SIG-M5 (cell line): ENCODE measurements at places on chromosomes 13 and 19.
A peak's percentile ranks its signal among the peaks of the same experiment; 100 is the strongest.

GRCh38 chr13:98142380-98143156 lies at the start of gene FARP1:
Gene FARP1, plus strand, starts transcription at chr13:98143094. Its CDS starts 70,149 bp downstream, at chr13:98213243.
- DNase-seq = no peak

DNA sequence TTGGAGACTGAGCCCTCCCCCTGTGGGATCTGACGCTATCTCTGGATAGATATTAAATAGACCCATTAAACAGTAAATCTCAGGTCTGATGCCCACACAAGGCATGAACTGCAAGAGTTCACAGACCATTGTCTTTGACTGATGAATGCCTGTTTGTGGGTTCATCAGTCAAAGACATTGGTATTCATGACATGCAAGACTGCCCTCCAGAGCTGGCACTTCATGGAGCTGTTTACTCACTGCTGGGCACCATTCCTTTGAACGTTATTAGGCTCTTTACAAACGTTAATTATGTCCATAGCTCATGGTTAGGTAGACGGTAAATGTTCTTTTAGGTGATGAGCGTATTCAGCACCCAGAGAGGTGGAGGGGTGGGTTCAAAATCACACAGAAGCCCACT lies 111.8 kb upstream of the PABPC3 start:
- no peak for DNase-seq

DNA sequence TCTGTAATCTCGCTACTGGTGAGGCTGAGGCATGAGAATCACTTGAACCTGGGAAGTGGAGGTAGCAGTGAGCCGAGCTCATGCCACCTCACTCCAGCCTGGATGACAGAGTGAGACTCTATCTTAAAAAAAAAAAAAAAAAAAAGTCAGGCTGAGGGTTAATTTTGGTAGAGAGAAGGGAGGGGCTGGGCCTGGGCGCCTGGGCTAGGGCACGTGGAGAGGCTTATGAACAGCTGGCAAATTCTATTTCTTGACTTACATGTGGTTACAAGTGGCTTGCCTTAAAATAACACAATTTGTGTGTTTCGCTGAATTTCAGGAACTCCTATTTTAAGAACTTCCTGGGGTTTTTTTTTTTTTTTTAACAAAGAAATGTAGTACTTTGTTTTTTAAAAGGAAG lies 47.6 kb upstream of the MAP3K10 start:
- DNase-seq = peak; percentile 80

GRCh38 chr19:33368074-33368864 lies 5.2 kb upstream of the CEBPG start:
- DNase-seq = no peak

DNA sequence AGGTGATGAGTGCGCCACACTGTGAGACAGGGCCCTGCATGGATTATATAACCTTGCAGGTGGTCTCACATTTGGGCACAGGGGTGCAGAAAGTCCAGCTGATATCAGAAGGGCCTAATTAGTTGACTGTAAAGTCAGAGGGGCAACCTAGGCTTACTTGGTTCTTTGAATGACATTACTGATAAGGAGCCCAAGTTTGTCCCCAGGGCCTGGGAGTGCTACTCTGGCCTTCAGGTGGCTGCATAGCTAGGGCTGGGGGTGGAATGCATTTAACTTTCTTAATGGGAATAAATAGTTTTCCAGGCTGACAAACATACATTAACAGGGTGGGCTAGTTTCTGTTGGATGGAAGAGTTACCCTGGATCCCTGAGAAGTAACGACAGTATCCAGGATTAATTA lies 3.3 kb downstream of the WDR87 start:
- DNase-seq = no peak

DNA sequence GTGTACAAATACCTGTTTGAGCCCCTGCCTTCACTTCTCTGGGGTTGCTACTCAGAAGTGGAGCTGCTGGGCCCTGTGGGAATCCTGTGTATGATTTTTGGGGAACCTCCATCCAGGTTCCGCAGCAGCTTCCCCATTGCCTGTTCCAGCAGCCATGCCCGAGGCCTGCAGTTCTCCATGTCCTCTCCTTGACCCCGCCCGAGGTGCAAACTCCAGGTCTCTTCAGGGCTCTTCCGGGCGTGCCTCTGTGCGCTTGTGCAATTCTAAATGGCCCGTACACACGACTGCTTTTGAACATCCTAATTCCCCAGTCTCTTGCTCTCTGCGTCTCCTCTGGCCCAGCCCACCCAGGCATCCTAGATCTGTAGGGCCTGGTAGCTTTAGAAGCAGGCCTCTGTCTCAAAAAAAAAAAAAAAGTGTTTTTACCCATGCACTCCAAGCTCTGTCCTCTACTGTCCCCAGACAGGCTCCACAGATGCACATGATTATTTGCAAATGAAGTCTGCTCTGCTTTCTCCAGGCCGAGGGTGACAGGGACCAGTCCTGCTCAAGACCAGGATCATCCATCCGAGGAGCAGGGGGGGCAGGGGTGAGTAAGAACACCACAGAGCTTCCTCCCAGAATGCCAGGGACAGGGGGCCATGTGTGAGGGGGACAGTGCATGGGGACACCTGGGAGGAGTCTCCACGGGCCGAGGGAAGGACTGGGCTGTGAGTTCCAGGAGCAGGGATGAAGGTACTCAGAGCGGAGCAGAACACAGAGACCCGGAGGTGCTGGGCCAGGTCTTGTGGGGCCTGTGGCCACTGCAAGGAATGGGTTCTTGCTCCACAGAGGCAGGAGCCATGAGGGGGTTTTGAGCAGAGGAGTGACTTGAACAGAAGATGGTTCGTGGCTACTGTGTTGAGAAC lies 51.7 kb downstream of the SLC7A9 start:
- no peak for DNase-seq

GRCh38 chr13:92355213-92355612 lies 871.4 kb upstream of the GPC6 start:
- DNase-seq = no peak

GRCh38 chr19:12769689-12770088 lies 5.7 kb downstream of the HOOK2 start:
- DNase-seq = no peak

DNA sequence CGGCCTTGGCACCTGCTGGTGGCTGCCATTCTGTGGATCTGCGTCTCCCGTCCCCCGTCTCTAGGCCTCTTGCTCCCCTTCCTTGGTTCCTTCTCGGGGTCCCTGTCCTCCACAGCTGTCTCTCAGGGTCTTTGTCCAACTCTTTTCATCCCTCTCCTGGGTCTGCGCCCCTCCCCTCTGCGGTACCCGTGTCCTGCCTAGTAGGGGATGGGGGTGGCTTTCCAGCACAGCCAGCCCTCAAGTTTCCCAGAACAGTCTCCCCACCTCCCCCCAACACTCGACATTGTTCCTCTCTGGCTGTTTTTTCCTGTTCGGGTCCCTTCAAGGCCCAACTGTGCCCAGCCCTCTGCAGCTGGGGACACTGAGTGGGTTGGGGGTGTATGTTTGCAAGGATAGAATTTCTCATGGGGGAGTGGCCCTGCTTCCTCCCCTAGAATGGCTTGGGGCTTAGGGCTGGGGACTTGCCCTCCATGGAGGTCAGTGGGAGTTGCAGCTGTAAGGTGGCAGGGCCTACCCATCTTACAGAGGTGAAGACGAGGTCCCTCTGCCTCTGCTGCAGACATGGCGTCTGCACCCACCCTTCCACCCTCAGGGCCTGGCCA lies 762 bp upstream of the ADM5 start:
- no peak for DNase-seq

DNA sequence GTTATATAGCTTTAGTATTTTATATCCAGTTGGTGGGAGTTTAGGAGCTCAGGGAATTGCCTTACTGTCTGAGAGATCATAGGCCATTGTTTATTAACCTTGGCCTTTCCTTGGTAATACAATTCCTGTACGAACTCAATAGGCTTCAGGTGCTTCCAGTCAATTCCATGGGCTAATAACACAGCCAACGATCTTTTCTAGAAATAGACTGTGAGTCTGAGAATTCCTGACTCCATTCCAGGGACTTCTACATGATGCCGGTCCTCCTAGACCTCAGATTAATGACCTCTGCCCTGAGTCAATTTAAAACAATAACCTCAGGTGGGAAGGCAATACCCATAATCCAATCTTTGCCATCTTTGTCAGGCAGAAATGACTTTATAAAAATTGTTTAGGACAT lies 39.6 kb upstream of the KLF12 start:
- DNase-seq = no peak

DNA sequence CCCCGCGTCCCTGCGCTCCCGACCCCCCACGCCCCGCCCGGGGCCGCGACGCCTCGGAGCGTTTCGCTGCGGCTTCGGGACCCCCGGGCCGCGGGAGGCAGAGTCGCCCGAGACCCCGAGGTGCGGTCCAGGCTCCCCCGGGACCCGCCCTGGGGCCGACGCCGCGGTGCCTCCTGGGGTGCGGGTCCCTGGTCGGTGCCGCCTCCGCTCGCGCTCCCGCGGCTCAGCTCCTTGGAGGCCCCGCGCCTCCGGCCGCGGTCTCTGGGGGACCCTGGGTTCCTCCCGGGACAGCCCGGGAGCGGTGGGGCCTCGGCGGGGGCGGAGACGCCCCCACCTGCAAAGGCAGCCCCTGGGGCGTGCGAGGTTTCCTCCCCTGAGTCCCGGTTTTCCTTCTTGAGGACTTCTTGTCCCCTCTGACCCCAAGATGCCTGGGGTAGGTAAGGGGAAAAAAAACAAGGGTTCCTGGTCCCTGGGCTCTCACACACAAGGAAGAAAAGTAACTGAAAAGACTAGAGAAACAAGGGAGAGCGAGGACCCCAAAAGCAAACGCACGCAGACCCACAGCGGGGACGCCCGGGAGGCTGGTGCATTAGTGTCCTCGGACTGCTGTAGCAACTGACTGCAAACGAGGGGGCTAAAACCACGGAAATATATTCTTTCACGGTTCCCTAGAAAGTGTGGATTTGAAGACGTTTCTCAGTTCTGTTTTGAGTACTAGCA lies 740 bp downstream of the ZNF555 start:
- no peak for DNase-seq

DNA sequence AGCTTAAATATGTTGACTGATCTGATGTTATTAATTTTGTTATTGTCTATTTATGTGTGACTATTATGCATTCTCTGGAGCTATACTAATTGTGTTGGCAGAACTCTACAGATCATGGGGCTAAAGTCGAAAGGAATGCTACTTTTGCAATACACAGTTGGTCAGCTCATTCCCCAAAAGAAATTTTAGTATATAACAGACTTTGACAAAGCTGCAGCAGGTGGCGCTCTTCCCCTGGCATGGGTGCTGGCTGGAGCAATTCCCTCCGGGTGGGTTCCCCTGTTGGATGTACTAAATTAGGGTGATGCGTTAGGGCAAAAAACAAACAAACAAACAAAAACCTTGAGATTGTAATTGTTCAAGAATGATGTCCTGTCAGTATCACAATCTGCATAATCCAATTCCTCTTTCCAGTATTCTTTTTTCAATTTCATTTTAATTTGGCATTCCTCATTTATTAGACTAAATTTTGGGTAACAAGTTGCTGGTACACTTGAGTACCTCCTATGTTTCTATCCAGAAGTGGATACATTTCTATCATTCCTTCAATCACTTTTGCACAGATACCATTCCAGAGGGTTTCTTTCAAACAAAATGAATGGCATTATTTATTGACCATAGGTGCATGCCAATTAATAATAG lies 322.8 kb upstream of the EDNRB start:
- no peak for DNase-seq

DNA sequence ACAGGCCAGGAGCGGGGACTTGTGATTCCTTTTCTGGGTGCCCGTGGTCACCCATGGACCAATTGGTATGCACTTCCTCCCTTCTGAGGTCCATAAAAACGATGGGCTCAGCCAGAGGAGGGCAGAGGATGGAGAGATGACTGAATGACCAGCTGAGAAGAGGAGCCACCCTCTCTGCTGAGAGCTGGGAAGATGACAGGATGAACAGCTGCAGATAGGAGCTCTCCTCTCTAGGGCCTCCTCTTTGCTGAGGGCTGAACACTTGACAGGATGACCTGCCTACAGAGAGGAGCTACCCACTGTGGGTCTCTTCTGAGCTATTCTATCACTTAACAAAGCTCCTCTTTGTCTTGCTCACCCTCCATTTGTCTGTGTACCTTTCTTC lies 4.1 kb downstream of the IGFL4 start:
- DNase-seq = no peak

DNA sequence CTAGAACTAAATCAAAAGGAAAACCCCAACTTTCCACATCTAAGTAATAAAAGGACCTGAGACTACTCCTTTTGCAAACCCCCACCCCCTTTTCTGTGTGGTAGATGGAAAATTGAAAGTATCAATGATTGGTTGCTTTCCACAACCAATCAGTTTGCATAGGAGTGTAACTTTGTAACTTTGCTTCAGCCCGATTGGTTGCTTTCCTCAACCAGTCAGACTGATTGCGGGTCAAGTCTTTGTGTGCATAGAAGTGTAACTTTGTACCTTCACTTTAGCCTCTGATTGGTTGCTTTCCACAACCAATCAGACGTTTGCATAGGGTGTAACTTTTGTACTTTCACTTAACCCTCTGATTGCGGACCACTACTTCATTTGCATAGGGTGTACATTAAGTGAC lies 8.0 kb upstream of the B3GLCT start:
- DNase-seq = no peak

- no peak for DNase-seq
These were observed 120.5 kb upstream of the SPACA7 start for GRCh38 chr13:112255550-112256120.

DNA sequence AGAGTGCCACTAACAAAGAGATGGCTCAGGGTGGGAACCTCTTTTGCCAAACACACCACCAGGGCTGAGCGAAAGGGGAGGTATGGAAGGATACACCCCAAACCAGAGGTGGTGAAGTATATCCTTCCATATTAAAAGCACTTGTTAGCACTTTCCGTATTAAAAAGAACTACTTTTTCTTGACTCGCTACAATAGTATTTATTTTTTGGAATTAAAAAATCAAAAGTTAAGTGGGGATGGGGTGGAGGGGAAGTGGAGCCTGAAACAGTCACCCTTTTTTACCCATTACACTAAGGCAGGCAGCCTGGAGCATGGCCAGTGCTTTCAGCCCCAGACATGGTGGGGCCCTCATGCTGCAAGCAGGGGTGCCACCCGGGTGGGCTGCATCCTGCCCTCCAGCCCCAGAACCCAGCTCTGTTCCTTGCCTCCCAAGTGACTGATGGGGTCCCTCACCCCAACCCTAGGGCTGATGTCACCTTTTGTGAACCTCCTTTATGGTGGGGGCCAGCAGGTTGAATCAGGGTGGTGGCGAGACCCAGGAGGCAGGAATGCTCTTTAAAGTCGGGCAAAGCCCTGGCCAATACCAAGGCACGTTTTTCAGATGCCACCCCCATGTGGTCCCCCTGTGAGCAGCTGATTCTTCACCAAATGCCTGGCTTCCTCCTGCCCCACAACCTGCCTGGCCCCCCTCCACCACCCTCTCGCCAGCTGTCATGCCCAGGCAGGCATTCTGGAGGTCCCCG lies 31.0 kb downstream of the LYL1 start:
- no peak for DNase-seq

DNA sequence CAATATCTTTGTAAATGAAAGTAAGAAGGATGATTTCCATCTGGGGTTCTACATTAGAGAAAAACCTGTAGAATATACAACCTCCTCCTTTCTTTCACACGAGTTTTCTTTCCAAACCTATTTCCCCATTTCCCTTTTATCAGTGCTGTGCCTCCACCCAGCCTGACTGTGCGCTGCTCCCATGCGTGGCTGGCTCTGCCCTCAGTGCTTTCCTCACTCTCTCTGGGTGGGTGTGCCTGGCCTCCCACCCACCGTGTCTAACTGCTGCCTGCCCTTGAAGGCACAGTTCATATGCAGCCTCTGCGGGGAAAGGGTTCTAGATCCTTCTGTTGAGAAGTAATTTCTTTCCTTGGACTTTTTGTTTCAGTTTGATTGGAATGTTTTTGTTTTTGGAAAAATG lies 70.7 kb downstream of the PCCA start:
- DNase-seq = no peak

- no peak for DNase-seq
These were observed at the start of gene STK24 for GRCh38 chr13:98576963-98577835. Gene STK24, minus strand, starts transcription at chr13:98577107. Its CDS starts 321 bp downstream, at chr13:98576786.

GRCh38 chr19:47699360-47699917 lies 13.8 kb upstream of the EHD2 start:
- DNase-seq = no peak
